Left ventricle myocardium inferior (tissue), 1 donor: ENCODE measurements at places on chromosomes 11 and 22. TPM values are rescaled to one million over a fixed set of nuclear protein-coding genes. Genes with fewer than 3 reads are reported as not detected.

The TSPO gene
- 128 TPM for total RNA-seq

The KRTAP5-6 gene
- total RNA-seq = not detected

The TRIM77 gene
- not detected for total RNA-seq

- no peaks in the 10 kb centered on the region for H3K4me1 ChIP-seq
- no peak overlapping the region for H3K27ac ChIP-seq
- no peak overlapping the region for H3K4me3 ChIP-seq
- DNase-seq = no peak
- H3K27me3 ChIP-seq = peaks cover 6% of the 10 kb centered on the region
- H3K36me3 ChIP-seq = no peaks in the 10 kb centered on the region
These were observed 319.3 kb upstream of the NARS2 start for GRCh38 chr11:78893996-78894395.
